Globus pallidus (tissue), 1 donor: ENCODE measurements at places on chromosomes 2 and 18.

DNA sequence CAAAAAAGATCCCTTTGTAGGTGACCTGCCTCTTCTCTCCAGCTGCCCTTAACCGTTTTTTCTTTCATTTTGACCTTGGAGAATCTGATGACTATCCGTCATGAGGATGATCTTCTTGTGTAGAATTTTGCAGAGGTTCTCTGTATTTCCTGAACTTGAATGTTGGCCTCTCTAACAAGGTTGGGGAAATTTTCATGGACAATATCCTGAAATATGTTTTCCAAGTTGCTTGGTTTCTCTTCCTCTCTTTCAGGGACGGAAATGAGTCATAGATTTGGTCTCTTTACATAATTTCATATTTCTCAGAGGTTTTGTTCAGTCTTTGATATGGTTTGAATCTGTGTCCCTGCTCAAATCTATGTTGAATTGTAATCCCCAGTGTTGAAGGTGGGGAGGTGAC is 34.0 kb downstream of the ZC3H8 start:
- DNase-seq: no peak

- no peak for DNase-seq
Observed at GRCh38 chr18:50961974-50962373, 5.9 kb upstream of the ELAC1 start.

GRCh38 chr2:19947184-19947940 is 42.5 kb downstream of the WDR35 start:
- DNase-seq: no peak

GRCh38 chr18:46416706-46417638 is 240.0 kb downstream of the LOXHD1 start:
- no peak for DNase-seq
